ENCODE measurements at places on chromosomes 11 and 22.

GRCh38 chr11:110797453-110797852 is 85.2 kb upstream of the ARHGAP20 start:
- DNase-seq = no peak

DNA sequence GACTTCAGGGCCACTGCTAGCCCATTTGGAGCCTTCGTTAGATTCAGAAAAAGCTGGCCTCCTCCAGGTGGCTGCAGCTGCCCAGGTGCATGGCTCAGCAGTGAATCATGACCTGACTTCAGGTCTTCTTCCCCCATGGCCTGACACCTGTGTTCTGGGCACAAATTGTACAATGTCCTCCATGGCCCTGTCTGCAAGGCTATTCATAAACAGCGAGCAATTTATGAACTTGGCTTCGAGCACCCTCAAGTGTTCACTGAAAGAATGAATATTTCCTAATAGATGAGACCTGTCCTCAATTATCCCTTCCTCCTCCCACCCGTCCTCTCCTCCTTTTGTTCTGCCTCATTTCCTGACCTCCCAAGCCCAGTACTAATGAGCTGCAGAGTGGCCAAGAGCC is 12.2 kb upstream of the VPS37C start:
- no peak for DNase-seq

- DNase-seq = no peak
Observed at GRCh38 chr11:1838077-1838425, 730 bp upstream of the TNNI2 start.

DNA sequence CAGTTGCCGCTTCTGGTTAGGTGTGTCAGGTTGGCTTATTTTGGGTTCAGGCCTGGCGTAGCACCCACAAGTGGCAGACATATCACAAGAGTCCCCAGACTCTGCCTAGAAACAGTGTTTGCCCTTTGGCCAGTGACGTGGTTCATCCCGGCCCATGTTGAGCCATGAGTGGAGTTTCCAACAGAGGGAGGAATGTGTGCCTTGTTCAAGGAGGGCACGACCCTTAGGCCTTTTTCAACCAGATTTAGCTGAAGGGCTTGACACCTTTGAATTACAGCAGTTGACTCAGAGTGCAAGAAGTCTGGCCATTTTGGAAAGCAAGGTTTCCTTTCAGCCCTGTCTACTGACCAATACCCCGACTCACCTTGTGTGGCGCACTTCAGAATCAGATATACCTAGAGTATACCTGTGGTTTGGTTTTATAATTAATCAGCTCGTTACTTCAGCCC is 15.1 kb upstream of the AIFM3 start:
- DNase-seq = no peak

- DNase-seq = no peak
Observed at GRCh38 chr22:48249713-48250268, 1487.3 kb downstream of the TBC1D22A start.

GRCh38 chr22:47612311-47612910 is 850.0 kb downstream of the TBC1D22A start:
- no peak for DNase-seq

- no peak for DNase-seq
Observed at GRCh38 chr22:46240506-46240905, 9.6 kb downstream of the CDPF1 start.

- DNase-seq = peak; percentile 89
Observed at GRCh38 chr11:1693327-1694063, 3.5 kb upstream of the KRTAP5-6 start.

DNA sequence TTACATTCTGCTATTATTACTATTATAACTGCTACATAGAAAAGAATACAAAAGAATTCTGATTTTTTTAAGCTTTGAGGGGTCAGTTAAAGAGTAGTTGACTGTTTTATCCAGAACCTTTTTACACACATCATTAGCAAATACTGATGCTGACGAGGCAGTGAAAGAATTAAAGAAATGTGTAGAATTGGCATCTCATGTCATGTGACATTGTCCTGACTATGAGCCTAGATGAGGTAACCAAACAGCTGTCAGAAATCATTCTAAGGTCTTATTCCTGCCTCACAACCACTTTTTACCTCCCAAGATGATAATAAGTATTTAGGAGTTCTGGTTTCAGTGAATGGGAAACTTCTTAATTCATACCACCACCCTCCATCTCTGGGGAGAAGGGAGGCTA is 121.0 kb downstream of the SLC1A2 start:
- no peak for DNase-seq

DNA sequence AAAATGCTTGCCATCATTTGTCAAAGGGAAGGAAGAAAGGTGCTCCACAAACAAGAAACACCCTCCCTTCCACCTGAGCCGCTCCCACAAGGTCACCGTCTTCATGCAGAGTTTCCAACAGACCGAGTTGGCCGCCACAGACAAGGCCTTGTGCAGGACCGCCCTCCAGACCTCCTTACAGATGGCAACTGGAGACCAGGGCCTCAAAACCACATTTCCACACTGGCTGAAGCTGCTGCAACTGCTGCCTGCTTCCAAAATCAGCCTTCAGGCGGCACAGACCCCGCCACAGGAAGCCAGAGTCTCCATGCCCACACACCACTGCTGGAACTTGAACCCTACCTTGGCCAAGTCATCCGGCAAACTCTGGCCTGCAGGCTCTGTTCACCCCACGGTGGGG is 6.3 kb downstream of the DEAF1 start:
- no peak for DNase-seq

- DNase-seq = no peak
Observed at GRCh38 chr11:67438158-67438902, 848 bp upstream of the PTPRCAP start.

- DNase-seq = no peak
Observed at GRCh38 chr11:16809886-16810668, 71.6 kb downstream of the C11orf58 start.

- no peak for DNase-seq
Observed at GRCh38 chr11:72951193-72951592, 137.0 kb downstream of the ATG16L2 start.

DNA sequence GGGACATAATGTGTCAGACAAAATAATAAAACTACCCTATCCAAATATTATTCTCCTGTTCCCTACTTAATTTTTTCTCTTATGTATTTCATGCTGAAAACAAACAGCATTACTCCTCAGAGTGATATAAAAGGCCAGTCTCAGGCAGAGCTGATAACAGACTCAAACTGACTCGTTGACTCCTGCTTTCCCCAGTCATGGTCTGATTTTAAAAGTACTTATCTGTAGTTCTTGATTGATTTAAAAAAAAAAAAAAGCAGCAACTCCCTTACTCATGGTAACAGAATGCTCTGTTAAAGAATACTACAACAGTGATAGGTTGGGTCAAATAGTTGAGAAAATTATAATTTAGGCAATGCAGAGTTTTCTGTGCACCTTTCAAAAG is 90.3 kb upstream of the BARX2 start:
- DNase-seq = no peak

- no peak for DNase-seq
Observed at GRCh38 chr11:57604296-57605027, 7.0 kb downstream of the SERPING1 start.

DNA sequence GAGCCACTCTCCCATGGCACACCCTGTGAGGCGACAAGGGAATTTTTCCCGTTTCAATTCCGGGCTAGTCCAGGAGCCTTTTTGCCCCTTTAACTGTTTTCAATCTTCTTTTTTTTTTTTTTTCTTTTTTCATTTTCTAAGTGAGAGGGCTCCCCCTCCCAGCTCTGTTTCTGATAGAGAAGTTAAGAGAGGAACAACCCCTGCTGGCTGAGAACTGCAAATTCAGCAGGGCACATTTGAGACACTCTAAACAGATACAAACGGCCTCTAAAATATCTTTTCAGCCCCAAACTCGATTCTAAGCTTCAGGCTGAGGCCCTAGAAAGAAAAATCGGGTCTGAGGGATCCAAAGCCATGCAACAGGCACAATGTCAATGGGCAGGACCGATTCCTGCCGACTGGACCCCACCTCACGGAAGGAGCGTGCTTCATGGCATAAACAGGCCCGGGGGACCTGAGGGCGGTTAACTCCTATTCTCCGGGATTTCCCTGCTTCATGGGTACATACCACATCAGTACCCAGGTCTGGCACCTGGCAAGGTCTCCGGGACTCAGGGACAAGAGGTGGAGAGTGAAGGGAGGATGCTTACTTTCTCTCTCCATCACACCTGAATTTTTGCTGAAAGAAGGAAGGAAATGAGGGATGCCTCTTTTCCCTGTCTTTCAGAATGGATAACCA is 627.5 kb downstream of the BUD13 start:
- DNase-seq = no peak

DNA sequence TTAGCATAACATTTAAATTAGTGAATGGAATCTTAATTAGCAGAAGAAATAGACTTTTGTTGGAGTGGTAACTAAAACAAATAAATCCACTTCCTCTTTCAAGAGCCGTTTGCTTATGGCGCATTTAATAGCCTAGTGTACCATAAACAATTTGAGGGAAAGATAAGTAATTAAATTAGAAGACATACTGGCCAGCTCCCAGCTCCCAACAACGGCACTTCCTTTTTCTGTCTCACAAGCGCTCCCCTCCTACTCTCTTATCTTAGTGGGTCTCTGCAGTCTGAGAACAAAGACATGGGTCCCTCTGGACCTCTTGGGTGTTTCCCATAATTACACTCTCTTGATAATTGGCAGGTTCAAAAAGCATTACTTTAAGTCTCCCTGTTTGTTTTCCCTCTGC is 146.0 kb downstream of the OPCML start:
- DNase-seq = no peak

GRCh38 chr11:1112351-1113191 is 37.9 kb downstream of the MUC2 start:
- no peak for DNase-seq

GRCh38 chr11:104001561-104002056 is 34.8 kb upstream of the DDI1 start:
- DNase-seq = no peak

- no peak for DNase-seq
Observed at GRCh38 chr11:74775762-74776161, 27.1 kb downstream of the RNF169 start.

- DNase-seq = no peak
Observed at GRCh38 chr22:40407831-40408717, 37.7 kb downstream of the SGSM3 start.

GRCh38 chr11:19474954-19475721 is 234.4 kb upstream of the E2F8 start:
- no peak for DNase-seq

GRCh38 chr11:119878990-119879389 is 150.0 kb upstream of the NECTIN1 start:
- DNase-seq = no peak

GRCh38 chr11:70751142-70751734 is 352.9 kb downstream of the CTTN start:
- DNase-seq = no peak

GRCh38 chr22:45006964-45007390 is 2.8 kb downstream of the PHF21B start:
- peak; percentile 73 for DNase-seq

DNA sequence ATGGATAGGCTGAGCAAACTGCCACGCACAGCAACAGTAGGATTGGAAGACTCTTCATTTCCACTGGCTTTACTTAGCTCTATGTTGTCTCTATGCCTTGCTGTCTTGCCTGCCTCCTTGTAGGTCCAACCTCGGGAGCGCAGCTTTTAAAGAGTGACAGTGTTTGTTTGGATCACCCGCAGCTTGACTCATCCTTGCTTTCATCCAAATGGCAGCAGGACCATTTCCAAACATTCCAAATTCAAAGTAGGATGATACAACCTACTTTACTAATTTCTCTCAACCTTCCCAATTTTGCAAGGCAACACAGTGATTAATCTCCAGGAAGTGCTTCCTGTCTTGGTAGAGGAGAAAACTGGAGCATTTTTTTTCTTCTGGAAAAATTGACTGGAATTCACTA is at the start of gene MMP3:
Gene MMP3, minus strand, starts transcription at position 121 of the 400 bp plus-strand sequence. Its CDS starts 63 bp downstream, at position 58.
- DNase-seq = no peak

DNA sequence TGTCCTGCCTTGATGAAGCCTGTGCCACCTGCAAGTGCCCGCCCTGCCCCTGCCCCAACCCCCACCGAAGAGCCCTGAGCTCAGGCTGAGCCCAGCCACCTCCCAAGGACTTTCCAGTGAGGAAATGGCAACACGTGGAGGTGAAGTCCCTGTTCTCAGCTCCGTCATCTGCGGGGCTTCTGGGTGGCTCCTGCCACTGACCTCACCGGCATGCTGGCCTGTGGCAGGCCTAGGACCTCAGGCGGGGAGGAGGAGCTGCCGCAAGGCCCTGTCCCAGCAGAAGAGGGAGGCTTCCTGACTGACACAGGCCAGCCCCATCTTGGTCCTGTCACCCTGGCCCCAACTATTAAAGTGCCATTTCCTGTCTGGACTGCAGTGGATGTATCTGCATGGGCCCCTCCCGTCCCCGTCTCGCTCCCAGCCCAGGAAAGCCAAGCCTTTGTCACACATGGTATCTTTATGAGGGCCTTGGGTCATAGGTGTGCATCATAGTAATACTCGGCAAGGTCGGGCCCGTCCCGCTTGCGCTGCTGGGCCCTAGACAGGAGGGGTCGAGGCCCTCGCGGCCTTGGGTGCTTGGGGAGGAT is 882 bp downstream of the FREY1 start:
- no peak for DNase-seq

- peak; percentile 46 for DNase-seq
Observed at GRCh38 chr11:72736452-72737069, 15.6 kb downstream of the ARAP1 start.

GRCh38 chr11:26623076-26623659 is 51.1 kb upstream of the MUC15 start:
- no peak for DNase-seq
